ENCODE measurements at places on chromosomes 5 and 9.

DNA sequence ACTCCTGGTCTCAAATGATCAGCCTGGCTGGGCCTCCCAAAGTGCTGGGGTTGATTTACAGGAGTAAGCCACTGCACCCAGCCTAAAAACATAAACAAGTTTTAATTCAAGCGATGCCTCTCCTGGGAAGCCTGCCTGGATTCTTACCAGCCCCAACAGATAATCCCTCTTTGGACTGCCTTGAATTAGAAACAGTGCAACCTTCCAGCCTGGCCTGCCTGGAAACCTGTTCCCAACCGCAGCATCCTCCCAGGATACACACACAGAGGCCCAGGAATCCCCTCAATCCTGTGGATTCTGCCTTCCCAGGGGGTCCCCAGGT lies 19.2 kb downstream of the PTGES start:
- DNase-seq, result no peak

DNA sequence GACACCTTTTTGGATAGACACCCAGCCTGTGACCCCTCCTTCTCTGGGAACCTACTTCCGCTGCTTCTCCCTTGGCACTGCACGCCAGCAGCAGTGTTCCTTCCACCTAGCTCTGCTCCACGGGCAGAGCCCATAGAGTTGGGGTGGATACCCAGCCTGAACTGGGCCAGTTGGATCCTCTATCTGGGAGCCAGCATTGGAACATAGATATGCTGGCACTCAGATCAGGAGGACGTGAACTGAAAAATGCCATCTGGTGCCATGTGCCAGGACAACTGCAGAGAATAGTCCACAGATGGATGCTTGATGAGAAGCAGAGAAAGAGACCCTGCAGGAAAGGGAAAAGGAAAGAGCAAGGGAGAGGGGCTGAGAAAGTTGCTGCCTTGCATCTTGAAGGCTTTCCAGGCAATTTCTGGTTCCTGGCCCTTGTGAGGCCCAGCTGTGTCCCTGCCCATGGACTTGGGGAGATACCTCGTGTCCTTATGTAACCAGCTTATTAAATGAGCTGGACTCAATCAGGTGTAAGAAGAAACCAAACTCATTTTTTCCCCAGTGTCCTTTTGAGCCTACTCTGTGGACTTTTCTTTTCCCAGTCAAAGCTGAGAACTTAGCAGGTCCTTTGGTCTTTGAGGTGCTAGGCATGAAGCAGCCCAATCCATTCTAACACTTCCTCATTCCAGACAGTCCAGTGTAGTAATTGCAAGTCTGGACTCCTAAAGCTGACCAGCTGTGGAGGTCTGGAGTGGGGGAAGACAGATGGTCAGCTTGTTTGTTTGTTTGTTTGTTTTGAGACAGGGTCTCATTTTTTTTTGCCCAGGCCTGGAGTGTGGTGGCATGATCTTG lies 39.1 kb downstream of the ANGPTL2 start:
- no peak for DNase-seq

DNA sequence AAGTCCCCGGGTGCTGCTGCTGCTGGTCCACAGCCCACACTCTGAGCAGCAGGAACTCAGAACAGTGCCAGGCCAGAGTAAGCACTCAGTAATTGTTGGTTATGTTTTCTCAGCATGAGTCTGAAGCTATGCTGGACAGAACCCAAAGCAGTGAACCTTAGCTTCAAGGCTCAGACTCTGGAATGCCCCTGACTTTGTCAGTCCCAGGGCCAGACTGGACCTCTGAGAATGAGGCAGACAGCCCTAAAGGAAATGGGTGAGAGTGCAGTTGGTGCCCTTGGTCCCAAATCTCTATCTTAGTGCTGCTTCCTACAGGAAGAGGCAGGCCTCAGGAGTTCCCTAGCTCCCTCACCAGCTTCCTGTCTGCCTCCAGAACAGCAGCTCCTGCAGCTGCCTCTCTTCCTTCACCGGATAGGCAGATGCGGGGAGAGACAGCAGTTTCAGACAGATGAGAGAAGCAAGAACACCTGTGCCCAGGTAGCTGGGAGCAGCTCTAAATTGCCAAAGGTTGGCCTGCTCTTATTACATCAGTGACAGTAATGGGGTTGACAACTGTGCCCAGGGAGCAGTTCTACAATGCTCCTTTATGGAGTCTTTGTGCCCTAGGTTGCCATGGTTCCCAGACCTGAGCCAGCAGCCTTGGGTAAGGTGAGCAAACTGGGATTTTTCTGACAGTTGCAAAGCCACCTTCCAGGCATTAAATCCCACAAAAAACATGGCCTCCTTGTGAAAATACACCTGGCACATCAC lies 82.2 kb upstream of the CXCL14 start:
- no peak for DNase-seq

DNA sequence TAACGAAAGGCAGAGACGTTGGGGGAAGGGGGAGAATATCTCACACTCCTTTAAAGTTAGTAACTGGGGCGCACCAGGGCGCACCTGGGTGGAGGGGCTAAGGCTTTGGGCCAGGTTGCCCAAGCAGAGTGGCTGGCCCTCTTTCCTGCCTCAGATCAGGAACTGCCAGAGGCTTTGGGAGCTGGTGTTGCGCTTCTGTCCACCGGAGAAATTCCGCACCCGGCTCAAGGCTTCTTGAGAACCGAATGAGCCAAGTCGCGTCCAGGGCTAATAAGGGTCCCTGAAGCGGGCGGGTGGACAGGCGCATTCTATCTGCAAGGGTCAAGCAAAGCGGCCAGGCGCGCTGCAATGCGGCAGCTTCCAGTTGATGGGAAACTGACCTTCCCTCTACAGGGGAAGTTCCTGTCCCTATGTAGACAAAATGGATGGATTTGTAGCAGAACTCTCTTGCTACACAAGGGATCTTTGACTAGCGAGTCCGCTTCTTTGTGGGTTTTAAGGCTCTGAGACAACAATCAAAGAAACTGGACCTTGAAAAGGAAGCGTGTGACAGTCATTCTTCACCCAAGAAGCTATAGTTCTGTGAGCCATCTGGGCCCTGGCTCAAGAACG lies 5.5 kb downstream of the PAX5 start:
- DNase-seq, result no peak

DNA sequence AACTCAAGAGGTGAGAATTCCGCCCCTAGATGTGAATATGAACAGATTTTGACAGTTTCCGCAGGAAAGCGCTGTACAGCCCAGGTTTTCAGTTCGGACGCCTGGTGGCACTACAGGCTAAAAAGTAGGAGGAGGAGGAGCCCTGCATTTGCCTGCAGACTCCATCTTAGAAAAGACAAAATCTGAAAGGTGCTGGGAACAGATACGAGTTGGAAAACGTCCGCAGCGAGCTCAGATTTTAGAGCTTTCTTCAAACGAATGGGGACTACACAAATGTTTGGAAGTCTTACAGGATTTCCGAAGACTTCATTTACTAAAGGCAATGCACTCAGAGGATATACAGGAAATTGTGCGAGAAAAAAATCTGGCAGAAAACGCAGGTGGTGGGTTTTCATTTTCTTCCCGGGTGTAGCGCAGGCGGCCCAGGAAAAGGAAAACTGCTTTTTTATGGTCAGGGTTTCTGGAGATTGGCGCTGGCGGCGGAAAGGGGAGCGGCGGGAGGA lies 9.9 kb upstream of the PCDHB2 start:
- peak; percentile 32 for DNase-seq

GRCh38 chr5:1760231-1760630 lies 39.4 kb downstream of the MRPL36 start:
- no peak for DNase-seq

GRCh38 chr5:139806726-139807646 lies 11.4 kb downstream of the PSD2 start:
- DNase-seq, result no peak

DNA sequence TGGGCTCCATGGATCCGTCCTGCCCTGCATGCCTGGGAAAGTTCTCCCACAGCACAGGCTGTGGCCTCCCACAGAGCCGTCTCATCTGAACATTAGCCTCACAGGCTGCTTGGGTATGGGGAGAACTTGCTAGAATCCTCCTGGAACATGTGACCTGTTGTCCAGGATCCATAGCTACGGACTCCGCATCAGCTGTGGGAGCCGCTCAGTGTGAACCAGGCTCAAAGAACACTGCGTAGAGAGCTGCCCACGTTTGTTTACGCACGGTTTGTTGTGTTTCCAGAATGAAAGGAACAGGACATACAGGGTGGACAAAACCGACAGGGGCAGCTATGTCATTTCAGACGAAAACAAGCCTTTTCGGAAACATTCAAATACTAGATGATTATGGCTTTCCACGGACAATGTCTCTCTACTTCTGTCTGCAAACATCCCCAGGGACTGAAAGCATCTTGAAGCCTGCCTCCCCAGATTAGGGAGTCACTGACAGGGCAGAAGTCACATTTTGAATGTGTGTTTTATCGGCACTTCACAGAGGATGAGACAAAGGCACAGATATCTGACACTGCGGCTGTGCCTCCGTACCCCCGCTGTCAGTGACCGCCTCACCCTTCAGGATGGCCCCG lies 390.3 kb downstream of the GADD45G start:
- DNase-seq, result no peak

DNA sequence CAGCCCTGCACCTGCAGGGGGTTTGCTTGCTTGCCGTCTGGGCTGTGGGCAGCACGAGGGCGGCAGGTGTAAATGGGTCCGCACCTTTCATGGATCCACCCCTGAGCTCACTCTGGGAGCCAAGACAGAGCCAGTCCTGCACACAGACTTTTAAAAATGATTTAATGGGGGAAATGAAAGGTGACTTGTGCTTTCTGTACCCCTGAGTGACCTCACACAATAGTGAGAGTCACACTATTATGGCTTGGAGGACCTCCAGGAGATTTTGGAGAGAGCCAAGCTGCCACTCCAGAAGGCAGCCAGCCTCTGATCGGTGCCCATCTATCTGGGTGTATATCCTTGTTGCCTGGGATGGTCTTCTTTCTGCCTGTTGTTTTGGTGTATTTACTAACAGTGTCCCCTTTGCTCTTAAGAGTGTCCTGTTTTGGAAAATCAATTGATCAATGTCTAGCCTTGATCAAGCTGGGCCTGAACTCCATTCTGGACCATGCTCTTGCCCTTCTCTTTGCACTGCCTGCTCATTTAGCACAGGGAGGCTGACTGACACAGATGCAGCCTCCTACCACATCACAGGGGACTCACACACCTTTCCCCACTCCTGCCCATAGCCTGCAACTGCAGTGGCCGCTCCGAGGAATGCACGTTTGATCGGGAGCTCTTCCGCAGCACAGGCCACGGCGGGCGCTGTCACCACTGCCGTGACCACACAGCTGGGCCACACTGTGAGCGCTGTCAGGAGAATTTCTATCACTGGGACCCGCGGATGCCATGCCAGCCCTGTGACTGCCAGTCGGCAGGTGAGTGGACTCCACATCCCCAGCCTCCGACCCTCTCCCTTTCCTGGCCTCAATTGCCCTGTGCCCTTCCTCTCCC lies 29.5 kb downstream of the LAMC3 start:
- no peak for DNase-seq

GRCh38 chr9:136714893-136715274 lies 2.5 kb downstream of the DIPK1B start:
- DNase-seq, result no peak

DNA sequence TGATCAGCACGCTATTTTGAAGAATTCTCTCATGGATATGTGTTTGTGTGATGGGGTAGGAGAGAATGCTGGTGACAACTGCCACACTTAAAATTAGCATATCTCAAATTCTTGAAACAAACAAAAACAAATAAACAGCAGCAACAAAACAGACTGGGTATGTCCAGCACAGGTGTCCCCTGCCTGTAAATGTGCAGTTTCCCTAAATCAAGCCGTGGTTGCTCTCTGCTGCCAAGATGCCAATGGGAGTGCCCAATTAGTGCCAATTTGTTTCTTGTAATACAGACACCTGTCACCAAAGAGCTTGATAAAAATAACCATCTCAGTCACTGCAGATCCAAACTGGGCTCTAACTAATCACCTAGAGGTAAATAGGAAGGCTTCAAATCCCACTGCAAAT lies 144.2 kb upstream of the SMARCA2 start:
- no peak for DNase-seq

DNA sequence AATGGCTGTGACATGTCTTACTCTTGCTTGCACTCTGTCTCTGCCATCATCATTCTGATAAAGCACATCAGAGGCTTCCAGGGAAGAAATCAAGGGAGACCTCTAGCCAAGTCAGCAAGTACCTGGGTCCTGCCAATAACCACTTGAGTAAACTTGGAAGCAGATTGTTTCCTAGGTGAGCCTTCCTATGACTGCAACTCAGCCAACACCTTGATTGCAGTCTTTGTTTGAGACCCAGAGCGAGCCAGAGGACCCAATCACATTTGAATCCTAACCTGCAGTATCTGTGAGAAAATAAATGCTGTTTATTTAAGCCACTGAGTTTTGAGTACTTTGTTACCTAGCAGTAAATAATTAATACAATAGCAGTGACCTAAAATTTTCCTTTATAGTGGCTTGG lies 356.8 kb upstream of the CHD1 start:
- DNase-seq, result no peak

- no peak for DNase-seq
Measured at GRCh38 chr5:175211956-175212756, 231.8 kb downstream of the DRD1 start.

DNA sequence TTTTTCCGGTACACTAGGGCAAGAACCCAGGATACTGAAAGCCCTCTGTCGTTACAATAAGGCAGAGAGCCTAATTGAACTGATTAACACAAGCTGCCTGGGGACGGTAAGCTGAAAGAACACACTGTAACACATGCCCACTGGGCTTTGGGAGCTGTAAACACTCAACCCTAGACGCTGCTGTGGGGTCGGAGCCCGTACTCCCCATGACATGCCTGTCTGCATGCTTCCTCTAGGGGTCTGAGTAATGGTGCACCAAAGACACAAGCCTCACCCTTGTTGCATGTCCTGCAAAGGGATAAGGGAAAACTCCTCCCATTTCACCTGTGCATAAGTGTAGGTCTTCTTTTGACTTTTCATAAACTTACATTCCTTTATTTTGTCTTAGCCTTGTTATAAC lies 194.0 kb downstream of the FBXL7 start:
- DNase-seq, result no peak

DNA sequence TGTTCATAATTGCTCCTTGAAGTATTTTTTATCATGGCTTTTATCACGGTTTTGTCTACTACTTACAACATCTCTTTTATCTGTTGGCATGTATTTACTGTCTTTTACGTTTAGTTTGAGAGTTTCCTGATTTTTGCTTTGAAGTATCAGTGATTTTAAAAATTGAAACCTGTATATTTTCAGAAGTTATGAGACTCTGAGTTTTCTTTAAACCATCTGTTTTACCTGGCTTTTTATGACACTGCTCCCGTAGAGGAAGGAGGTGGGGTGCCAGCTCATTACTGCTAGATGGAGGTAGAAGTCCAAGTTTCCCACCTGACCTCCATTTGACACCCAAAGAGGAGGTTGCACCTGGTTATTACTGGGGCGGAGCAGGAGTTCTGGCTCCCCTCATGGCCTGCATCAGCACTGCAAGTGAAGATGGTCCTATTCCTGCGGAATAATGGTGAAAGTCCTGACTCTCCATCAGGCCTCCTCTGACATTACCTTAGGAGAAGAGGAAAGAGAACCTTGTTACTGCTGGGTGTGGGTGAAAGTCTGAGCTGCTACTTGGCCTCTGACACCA lies 10.0 kb upstream of the ZNF131 start:
- peak; percentile 16 for DNase-seq

DNA sequence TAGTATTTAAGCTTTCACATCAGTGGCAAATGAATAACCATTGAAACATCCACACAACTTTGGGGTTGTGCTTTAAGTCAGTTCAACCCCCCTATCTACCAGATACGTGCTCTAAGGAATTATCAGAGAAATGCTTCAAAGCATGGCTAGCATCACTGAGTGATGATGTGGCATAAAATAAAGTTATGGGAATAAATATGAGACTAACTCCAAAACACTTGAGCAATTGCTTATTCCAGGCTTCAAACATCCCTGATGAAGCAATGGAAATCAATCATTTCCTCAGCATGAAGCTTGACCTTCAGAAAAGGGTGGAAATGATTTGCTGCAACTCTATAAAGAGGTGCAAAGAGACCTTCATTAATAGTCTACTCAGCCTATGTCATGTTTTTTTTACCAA lies 292.0 kb upstream of the SMC2 start:
- no peak for DNase-seq
